ENCODE measurements at places on chromosomes 16 and 17.
A peak's percentile ranks its signal among the peaks of the same experiment; 100 is the strongest.

GRCh38 chr17:51778842-51779241, 379.7 kb downstream of the CA10 start:
- no peak for DNase-seq

DNA sequence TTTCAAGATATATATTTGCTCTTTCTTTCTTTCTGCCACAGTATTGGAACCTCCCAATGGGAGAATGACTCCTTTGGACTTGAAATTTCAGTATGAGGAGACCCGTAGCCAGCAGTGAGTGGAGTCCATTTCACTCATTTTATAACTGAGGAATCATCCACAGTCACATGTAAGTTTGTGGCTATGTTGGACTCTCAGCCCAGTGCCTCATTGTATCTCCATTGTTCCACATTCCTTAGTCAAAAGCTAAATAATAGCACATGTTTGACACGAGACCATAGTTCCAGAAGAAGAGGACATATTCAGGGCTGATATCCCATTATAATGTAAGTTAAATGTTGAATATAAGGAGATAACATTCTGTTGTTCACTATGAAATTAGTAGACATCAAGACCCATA, 12.7 kb upstream of the SPAG9 start:
- no peak for DNase-seq

- no peak for DNase-seq
Measured at GRCh38 chr17:9768381-9768934, 22.9 kb downstream of the DHRS7C start.

DNA sequence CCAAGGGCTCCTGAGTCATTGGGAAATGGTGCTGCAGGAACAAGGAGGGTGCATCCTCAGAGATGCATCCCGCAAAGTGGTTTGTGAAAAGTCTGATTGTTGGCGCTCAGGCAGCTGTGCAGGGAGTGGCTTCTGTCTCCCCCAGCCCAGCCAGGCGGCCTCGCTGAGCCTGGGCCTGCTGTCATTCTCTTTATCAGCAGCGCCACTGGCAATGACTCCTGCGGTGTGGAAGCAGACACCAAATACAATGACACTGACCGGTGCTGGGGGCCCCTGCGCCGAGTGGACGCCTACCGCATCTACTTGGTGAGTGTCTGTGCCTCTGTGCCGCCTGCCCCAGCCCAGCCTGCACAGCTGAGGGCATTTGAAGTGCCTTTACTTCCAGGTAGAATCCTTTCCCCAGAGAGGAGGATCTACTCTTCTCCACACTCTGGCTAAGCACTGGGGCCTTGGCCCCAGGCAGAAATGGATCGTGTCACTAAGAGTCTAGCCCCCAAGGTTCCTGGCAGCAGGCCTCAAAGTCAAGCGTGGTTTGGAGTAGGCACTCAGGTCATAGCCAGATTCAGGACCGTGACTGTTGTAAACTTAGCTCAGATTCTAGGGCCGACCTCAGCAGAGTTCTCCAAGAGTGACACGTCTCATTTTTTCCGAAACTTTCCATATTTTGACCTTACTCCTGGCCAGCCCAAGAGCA, 19.3 kb upstream of the NAT9 start:
- DNase-seq: no peak

DNA sequence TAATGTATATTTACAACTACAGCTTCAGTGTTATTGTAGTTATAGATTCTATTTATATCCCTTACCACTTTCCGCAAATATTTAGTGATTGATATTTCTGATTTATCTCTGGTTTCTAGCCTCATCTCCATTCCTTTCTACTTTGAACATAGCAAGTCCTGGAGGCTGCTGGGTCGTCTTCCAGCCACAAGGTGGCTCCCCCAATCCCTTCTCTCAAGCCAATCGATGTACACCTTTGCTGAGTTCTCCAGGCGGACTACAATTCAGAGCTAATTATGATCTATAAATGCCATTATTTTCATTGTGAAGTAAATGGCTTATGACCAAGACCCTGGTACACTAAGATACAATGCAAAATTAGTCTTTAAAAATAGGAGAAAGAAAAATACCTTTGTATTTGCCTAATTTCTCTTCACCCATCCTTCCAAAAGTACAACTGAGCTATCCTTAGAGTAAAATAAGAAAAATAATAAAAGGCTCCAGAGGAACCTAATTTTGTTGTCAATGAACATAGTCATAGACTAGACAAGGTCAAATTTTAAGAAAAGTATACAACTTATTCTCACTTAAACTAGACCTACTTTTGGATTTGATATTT, 122.1 kb downstream of the SKAP1 start:
- DNase-seq: peak; percentile 59

DNA sequence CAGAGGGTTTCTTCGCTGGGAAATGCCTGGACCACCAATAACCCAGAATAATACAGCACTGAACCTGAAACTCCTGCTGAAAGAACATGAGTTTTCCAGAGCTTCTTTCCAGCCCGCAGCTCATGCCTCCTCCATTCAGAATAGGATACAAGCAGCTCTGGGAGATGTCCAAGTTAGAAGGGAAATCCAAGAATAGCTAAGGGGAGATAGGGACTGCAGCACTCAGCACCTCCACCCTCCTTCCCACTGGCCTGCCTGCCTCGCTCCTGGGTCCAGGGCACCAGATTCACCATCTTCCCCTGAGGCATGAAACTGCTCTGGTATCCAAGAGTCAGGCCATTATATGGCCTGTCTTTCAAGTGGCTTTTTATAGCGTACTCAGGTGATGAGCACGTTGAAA, 4.1 kb downstream of the KRT31 start:
- DNase-seq: no peak

- no peak for DNase-seq
Measured at GRCh38 chr16:25135254-25135878, 23.8 kb downstream of the LCMT1 start.

- no peak for DNase-seq
Measured at GRCh38 chr17:18988546-18989173, 15.9 kb downstream of the FAM83G start.

DNA sequence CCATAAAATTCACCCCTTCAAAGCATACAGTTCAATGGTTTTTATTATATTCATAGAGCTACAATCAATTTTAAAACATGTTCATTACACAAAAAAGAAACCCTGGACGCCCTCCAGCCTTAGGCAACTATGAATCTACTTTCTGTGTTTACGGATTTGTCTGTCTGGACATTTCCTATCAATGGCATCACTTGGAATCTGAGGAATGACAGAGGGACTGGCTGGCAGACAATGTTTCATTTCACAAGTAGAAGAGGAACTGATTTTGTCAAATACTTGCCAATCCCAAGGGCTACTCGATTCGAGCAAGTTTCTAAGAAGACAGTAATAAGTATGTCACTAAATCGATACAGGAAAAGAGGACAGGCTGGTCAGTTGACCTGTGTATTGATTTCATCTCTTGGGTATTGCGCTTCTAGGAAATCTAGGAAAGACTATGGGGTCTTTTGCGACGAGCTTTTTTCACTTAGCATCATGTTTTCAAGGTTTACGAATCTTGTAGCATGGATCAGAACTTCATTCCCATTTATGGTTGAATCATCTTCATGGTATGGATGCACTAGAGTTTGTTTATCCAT, 56.6 kb downstream of the RGS9 start:
- DNase-seq: no peak

DNA sequence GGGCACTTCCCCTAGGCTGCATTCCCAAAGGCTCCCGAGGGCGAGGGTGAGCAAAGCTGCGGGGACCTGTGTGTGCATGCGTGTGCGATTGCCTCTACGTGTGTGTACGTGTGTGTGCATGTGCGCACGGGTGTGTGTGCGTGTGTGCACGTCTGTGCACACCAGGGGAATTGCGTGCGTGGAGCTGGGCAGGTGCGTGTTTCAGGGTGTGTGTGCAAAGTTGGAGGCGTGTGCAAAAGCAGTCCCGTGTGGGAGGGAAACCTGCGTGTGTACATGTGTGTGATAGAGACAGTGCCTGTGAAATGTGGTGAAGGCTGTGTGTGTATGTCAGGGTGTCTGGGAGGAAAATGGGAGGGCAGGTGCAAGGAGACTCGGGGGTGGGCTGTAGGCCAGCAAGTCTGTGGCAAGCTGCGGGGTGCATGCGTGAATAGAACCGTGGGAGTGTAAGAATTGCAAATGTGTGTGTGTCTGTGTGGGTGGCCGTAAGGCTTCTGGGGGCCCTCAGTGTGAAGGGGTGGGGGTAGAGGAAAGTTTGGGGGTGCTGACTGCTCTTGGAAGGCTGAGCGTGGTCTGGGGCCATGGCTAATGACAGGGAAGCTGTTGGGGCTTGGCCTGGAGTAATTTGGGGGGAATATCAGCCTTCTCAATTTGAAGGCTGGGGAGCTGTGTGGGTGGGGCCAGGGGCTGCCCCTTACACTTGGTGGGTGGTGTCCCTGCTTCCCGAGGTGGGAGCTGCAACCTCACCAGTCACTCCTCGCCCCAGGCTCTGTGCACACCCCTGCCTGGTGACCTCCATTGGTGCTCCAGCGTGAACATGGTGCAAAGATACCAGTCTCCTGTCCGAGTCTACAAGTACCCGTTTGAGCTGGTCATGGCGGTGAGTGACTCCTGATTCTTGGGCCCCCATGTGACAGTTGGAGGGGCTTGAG, 644 bp downstream of the SEC14L5 start:
- no peak for DNase-seq

DNA sequence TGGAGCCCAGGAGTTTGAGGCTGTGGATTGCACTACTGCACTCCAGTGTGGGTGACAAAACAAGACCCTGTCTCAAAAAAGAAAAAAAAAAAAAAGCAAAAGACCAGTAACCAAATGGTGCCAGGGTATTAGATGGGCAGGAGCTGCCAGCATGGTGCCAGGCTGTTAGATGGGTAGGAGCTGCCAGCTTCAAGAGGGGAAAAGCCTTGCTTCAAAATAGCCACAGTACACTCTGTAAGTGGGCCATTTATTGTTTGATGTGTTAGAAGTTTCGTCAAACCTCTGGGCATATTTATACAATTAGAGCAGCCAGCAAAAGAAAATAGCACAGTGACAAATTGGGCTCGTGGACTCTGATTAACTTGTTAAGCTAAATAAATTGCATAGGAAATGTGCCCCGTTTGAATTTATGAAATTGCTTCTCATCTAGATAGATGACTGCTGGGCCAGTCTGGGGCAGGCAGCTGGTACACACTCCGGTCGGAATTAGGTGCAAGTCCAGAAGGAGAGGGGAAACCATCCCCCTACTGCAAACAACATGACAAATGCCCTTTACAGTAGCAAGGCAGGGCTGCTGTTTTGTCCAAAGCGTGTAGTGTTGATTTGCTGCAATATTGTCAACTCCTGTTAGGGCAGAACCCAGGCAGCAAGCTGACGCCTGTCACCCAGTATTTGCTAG, 126.3 kb upstream of the IRX3 start:
- DNase-seq: no peak

DNA sequence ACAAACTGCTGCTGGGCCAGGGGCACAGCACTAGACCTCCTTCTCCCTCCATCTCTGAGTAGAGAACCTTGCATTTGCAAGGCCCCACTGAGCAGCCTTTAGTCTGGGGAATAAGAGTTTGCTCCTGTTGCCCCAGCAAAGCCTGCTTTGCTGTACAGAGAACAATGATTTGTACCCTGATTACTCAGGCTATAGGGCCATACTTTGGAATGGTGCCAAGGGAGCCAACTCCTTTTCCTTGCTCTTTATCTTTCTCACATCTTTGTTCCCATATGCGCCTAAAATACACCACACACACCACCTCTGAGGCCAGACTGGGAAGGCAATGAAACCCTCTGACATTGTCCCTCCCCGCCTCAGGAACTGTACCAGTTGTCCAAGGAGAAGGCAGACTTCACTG, 21.2 kb downstream of the LIG3 start:
- no peak for DNase-seq

DNA sequence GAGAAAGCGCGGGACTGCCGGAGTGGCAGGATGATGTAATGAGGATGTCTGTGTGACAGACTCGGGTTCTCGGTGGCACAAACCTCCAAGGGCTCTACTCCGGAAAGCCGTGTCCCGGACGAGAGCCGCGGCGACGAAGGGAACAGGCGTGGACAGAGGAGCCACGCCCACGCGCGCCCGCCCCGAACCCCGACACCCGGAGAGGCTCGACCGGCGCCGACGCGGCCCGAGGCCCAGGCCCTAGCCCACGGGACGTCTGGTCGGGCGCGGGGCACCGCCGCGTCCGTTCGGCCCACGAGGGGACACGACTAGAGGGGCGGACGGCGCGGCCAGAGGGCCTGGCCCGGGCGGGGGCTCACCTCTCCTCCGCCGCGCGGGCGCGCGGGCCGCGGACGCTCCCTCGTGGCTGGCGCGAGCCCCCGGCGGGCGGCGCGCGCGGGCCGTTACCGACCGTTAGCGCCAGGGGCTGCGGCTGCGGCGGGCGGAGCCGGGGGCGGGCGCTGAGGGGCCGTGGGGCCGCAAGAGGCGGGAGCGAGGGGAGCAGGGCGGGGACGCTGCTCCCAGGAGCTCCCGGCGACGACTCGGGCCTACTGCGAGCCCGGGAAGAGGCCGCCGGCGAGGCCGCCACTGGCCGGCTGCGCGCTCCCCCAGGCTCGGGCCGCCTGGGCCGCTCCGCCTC, 2.1 kb upstream of the IRX5 start:
- DNase-seq: peak; percentile 14

- DNase-seq: no peak
Measured at GRCh38 chr17:20263595-20263994, 203.7 kb downstream of the LGALS9B start.

GRCh38 chr16:68948230-68948910, 105.0 kb downstream of the TANGO6 start:
- DNase-seq: no peak

- DNase-seq: peak; percentile 38
Measured at GRCh38 chr16:84144209-84144858, 643 bp downstream of the HSDL1 start.

- DNase-seq: no peak
Measured at GRCh38 chr17:74882517-74883240, 9.9 kb upstream of the FDXR start.

DNA sequence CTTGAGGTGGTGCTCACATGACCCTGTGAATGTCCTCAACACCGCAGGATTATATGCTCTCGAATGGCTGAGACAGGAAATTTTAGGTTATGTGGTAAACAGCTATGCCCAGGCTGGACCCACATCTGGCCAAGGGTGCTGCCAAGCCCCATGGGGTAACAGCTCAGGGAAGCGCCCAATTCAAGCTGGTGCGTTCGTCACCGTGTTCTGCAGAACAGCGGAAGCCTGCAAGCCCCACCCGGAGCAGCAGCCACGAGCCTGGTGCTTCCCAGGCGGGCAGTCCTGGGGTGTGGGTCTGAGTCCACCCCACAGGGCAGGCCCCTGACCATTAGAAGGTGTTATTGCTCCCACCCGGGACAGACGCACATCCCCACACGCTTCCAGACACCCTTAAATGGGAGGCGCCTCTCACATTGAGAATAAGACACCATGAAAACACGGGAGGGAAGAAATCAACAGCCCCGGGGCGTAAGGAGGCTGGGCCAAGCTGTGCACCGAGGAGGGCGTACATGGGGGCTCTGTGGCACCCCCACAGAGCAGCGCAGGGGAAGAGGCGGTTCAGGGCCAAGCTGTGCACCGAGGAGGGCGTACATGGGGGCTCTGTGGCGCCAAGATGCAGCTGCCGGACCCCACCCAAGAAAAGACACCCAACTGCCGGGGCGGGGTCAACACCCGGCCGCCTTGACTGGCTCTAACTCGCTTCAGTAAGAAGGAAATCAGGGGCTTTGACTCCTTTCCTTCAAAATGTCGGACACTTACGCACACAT, 2.9 kb upstream of the CYBA start:
- no peak for DNase-seq

Measured in stimulated activated CD4-positive, alpha-beta T cell treated with anti-CD3 and anti-CD28 coated beads, Interleukin-4, amount 100 ng/mL, for 24 hours (primary cell).